Tongue (tissue), 3 donors: ENCODE measurements at places on chromosomes 5 and 9. TPM values are rescaled to one million over a fixed set of nuclear protein-coding genes. Genes with fewer than 3 reads are reported as not detected.

- peak; percentile 59 for DNase-seq
Measured at GRCh38 chr9:125119643-125120286, 23.6 kb downstream of the SCAI start.

DNA sequence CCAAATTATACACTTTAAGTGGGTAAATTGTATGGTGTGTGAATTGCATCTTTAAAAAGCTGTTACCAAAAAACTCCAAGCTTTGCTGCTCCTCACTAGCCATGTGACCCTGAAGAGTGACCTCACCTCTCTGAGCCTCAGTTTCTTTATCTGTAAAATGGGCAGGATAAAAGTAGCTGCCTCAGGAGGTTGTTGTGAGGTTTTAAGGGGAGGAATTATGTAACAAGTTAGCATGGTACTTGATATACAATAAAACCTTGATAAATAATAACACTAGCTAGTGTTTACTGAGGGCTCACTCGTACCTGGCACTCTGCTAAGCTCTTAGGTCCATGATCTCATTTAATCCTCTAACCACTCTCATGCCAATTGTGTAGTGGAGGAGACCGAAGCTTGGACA is 19.0 kb upstream of the PHF19 start:
- DNase-seq: no peak

GRCh38 chr9:117093891-117094844 is 320.7 kb downstream of the ASTN2 start:
- peak; percentile 68 for DNase-seq

DNA sequence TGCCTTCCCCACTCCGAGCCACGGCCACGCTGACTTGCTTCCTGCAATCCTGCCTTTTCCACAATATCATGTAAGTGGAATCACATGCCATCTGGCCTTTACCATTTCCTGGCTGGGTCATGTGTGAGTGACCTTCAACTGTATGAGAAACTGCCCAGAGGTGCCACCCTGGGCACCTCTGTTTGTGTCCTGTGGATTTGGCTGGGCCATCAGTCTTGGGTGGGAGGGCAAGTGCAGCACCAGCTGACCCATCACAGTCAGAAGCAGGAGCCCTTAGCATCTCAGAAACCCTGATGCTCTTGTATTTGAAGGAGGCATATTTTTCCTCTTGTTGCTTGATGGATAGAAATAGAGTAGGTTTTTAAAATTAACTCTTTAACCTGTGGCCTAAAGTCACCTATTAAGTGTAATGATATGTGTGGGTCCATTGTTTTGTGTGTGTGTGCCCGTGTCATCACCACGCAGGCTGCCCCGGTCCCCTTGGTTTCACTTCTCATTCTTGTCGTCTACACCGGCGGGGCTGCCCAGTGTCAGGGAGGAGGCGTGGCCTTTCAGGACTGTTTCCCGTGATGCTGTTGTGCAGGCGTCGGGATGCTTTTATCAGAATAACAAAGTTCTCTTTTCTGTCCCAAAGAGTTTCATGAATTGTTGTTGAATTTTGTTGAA is 52.1 kb upstream of the CACNA1B start:
- no peak for DNase-seq

- no peak for DNase-seq
Measured at GRCh38 chr9:28264368-28264767, 691.1 kb upstream of the C9orf72 start.

Gene ADAMTS6
- 8.1 TPM for total RNA-seq

- DNase-seq: peak; percentile 73
Measured at GRCh38 chr5:133287500-133287899, 235.7 kb downstream of the HSPA4 start.

DNA sequence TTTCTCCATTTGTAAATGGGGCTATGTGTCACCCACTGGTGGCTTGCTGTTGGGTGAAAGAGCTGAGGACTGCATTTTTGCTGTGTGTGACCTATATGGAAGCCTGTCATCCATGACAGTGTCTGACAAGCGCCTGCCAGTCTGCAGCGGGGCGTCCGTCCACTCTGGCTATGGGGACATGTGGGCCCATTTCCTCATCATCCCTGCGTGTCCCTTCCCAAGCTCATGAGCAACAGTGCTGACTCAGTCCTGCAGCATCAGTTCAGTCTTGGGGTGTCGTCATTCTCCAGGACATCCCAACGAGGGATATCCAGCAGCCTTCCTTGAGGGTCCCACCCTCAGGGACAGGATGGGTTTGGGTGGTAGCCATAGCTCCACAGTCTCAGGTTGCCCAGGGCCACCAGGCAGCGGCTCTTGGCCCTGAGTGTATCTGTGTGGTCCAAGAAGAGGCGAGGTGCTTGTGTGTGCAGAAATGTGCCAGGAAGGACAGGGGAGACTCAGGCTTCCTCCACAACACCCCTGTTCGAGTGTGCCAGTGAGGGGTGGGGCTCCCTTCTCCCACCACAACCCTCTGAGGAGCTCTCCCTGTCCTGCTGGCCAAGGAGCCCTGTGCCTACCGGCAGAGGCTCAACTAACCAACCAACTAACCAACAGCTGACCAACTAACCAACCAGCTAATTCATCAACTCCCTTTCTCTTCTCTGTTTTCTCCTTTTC is 2.1 kb downstream of the FGD3 start:
- DNase-seq: no peak

Gene TXN
- total RNA-seq: 51.0 TPM

Gene TRUB2
- 9.6 TPM for total RNA-seq

Gene LHX3
- total RNA-seq: not detected

DNA sequence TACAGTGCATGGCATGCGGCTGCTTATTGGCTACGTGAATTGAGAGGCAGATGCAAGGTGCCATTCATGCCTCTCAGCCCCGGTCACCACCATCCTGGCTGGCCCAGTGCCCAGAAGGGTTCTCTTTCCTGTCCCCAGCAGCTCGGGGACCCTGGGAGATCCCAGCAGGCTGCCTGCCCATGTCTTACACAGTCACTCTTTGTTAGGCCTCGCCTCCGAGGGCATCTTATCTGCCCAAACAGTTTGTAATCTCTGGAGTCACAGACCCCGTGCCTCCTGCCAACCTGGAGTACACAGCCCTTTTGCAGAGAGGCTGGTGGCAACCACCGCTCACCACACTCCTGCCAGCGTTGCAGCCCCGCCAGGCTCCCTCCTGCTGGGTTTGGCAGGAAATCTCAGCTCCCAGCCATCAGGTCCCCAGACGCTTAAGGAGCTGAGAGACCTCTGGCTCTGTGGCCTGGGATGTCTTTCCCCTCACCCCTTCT is 7.0 kb upstream of the AK1 start:
- DNase-seq: peak; percentile 68

- DNase-seq: peak; percentile 55
Measured at GRCh38 chr5:54309691-54310432, 511 bp downstream of the ARL15 start.

DNA sequence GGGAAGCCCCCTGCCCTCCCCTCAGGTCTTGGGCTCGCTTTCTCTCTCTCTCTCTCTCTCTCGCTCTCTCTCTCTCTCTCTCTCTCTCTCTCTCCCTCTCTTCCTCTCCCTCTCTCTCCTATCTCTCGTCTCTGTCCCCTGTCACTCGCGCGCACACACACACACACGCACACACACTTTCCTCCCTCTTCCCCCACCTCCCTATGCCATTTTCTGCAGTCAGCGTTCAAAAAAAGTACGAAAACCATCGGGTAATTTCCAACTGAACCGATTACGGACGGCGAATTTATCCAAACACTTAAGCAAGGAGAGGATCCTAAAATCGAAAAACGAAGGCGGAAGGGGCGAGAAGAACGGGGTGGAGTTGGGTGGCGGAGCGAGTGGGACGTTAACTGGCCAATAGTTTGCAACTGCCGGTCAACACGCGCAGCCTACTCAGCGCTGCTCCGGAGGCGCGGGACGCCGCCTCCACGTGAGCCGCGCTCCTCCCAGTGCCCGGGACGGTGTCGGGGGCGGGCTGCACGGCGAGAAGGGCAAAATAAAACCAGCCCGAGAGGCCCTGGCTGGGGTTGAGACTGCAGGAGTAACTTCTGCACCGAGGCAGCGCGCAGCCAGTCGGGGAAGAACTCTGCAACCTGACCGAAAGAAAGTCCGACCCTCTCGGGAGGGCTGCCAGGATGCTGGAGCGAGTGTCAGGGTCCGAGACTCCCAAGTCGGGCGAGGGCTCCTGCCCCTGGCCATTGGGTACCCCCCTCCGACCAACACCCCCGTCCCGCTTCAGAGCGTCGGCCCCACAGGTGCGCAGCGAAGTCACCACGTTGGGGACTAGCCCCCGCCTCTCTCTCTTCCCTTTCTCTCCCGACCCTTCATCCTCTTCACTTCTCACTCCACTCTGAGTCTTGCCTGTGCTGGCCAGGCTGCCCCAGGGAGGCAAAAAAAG is 24.9 kb upstream of the ELAVL2 start:
- peak; percentile 62 for DNase-seq

DNA sequence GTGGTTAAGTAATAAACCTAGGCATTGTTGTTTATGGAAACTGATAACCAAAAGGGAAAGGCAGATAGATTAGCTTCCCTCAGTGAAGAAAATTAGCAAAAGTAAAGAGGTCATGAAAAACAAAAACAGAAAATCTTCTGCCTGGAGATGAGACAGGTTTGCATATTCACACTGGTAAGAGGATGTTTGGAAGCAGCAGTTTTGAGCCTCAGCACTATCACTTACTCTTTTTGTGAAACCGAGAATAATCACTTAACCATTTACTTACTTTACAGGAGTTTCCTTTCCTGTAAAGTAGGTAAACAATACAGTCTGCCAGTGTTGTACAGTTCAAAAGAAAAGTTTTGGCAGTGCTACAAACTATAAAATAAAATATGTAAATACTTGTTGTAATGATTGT is 35.5 kb upstream of the EMB start:
- DNase-seq: no peak

DNA sequence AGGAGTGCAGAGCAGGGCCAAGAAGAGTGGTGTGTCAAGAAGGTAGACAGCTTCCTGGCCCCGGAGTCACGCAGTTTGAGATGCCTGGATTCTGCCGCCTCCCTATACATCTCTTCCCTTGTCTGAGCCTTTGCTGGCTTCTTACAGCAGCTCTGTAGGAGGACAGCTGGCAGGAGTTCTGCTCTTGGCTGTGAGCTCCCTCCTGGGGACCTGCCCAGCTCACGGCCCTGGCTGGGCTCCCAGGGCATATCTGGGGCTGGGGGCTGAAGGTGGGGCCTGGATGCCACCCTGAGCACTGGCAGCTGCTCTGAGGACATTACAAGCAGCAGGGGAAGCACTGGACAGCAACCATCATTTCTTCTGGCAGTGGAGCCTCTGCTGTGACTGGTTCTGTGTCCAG is 786 bp upstream of the TSSK1B start:
- peak; percentile 62 for DNase-seq

DNA sequence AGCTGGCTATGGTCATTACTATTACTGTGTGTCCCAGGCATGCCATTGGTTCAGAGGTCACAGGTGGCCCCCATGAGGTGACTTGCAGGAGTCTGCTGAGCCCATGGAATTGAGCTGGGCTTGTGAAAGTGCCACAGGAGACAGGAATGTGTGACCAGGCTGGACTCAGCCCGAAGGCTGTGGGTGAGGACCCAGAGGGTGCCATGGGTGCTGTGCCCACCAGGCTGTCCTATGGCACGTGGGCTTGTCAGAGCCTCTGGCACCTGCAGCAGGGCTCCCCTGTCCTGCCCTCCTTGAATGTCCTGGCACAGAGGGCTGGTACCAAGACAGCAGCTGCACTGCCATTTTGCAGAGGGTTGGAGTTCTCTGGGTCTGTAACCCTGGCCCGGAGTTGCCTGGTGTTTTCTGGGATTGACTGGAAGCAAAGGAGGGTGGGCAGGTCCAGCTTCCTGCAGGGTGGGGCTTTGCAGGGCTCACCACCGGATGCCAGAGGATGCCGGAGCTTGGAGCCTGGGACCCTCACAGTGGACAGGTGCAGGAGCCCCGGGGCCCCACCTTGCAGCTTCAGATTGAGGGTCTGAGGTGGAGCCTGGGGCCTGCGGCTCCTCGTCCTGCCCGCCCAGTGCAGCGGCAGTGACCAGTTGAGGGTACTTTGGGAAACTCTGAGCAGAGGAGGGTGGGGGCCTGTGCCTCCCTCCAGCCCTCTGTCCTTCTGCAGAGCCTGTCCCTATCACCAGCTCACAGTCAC is 14.2 kb downstream of the COL5A1 start:
- DNase-seq: no peak

DNA sequence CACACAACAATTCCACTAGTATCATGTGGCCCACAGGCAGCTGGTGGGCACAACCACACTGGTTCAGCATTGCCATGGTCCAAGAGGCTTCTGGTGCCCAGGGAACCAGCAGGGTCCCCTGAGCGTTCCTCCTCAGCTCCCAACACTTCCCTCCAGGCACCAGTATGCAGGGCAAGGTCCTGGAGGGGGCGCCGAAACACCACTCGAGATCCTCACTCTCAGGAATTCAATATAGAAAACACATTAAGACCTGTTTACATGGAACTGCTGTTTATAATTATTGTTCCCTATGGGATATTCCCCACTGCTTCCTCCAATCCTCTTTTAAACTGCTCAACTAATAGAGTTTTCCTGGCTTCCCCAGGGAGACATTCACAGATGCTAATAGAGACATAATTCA is 91.9 kb upstream of the GABRP start:
- DNase-seq: peak; percentile 3

DNA sequence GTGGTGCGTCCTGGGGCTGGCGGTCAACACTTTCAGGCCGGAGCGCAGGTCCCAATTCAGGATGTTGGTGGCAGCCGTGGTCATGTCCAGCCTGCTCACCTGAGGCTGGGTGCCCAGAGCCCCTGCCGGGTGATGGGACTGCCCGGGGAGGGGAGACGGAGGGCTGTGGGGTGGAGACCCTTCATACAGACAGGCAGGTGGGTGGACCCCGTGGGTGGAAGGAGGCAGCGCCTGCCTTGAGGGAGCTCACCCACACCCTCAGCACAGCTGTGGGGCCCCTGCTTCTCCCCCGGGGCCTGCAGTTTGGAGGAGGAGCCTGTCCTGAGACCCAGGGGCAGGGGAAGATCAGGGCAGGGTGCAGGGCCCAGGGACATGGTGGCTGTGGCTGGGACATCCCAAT is 6.9 kb upstream of the PTGDS start:
- DNase-seq: no peak

Gene WWC1
- 15.5 TPM for total RNA-seq

Gene KCTD16
- 0.10 TPM for total RNA-seq

- DNase-seq: no peak
Measured at GRCh38 chr5:79842006-79842881, 148.8 kb downstream of the MTX3 start.

DNA sequence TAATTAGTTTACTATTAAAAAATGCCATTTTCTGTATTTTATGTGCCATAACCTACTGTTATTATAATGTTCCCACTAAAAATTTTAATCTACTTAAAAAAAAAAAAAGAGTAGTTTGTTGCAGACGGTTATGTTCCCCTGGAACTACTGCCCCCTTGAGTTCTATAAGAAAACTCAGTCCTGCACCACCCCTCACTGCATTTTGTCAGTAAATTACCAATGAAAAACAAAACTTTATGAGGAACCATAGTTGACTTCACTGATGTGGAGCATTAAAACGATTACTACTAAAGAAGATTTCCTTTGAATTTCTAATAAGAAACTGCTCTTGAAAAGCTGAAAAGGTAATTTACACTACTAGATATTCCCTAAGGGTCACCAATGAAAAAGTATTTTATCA is 288.7 kb downstream of the FBXL17 start:
- DNase-seq: no peak
